ENCODE measurements at places on chromosomes 11 and 22.

GRCh38 chr22:23204541-23205157, 24.3 kb downstream of the BCR start:
- no peak for DNase-seq

DNA sequence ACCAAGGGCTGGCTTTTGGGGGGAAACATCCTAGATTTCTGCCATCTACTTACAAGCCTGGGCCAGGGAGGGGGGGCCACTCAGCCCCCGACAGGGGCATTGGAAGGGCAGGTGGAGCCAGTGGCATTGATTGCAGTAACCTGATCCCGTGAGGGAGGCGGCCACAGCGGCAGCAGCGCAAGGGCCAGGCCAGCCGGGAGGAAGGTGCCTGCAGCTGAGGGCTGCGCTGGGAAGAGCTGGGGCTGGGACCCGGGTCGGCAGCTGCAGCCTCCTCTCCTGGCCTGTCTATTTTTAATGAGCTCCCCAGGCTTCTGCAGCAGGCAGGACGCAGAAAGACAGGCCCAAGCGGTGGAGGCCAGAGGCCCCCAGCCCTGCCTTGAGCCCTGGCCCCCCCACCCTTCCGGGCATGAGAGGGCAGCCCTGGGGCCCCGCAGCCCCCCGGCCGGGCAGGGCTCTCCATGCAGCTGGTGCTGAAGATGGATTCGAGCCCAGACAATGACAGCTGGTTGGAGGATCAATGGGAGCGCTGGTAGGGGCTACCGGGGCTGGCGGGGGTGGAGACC, 10.6 kb downstream of the FREY1 start:
- peak; percentile 54 for DNase-seq

DNA sequence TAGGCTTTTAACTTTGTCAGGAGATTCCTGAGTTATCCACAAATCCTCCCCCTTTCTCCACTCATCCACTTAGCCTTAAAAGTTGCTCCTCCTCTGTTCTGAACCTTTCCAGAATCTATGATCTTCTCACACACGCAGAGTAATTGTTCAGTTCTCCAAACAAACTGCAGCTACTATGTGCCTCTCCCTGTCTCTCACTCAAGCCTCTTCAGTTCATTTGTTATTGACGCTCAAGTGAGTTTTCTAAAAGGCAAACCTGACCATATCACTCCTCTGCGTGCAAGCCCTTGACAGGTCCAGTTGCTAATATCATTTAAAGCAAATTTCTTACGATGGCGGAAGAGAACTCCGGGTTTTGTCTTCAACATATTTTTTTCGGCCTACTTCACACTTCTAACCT, 1169.7 kb upstream of the TENM4 start:
- DNase-seq, result no peak

DNA sequence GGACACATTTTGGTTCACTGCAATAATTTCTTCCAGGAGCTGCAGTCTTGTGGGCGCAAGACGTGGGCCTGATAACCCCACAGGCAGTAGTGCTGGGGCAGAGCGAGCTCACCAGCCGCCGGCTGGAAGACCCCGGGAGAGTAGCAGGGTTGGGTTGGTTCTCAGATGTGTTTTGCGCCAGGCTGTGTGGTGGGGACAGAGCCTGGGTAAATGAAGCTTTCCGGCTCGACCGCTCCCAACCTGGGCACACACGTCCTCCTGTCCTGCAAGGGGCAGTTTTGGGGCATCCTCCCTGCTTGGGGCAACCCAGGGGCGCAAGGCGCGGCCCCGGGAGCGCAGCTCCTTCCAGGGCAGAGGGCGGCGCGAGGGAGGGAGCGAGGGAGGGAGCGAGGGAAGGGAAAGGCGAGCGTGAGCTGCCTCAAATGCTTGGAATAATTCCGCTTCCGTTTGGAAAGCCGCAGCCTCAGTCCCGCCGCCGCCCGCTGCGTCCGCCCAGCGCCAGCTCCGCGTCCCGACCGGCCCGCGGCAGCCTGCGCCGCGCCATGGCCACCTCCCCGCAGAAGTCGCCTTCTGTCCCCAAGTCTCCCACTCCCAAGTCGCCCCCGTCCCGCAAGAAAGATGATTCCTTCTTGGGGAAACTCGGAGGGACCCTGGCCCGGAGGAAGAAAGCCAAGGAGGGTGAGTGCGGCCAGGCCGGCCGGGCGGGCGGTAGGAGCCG, at the start of gene PARVA:
TSS of gene PARVA (plus strand) at position 466 of the 718 bp plus-strand sequence. CDS start at position 543, 77 bp downstream.
- no peak for DNase-seq

DNA sequence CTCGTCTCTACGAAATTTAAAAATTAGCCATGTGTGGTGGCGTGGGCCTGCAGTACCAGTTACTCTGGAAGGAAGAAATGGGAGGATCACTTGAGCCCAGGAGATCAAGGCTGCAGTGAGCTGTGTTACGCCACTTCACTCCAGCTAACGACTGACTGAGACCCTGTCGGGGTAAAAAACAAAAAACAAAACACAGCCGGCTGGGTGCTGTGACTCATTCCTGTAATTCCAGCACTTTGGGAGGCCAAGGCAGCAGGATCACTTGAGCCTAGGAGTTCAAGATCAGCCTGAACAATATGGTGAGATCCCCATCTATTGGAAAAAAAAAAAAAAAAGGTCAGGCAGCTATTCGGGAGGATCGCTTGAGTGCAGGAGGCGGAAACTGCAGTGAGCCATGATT, 2.4 kb downstream of the PAFAH1B2 start:
- no peak for DNase-seq

DNA sequence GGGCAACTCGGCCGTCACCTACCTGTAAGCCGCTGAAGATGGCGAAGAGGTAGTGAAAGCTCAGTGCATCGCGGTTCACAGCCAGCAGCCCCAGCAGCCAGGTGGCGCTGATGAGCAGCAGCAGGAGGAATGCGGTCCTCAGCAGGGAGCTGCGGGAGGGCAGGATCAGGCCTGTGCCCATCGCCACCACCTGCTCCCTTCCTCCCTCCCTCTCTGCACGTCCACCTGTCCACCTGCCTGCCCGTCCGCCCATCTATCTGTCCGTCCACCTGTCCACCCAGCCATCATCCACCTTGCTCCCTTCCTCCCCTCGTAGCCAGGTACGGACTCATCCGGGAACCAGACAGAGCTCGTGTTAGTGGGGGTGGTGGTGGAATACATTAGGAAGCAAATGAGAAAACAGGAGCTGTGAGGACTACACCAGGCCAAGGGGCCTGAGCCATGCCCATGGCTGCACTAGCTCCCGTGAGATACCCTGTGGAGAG, 32.2 kb downstream of the TRMU start:
- DNase-seq, result no peak

DNA sequence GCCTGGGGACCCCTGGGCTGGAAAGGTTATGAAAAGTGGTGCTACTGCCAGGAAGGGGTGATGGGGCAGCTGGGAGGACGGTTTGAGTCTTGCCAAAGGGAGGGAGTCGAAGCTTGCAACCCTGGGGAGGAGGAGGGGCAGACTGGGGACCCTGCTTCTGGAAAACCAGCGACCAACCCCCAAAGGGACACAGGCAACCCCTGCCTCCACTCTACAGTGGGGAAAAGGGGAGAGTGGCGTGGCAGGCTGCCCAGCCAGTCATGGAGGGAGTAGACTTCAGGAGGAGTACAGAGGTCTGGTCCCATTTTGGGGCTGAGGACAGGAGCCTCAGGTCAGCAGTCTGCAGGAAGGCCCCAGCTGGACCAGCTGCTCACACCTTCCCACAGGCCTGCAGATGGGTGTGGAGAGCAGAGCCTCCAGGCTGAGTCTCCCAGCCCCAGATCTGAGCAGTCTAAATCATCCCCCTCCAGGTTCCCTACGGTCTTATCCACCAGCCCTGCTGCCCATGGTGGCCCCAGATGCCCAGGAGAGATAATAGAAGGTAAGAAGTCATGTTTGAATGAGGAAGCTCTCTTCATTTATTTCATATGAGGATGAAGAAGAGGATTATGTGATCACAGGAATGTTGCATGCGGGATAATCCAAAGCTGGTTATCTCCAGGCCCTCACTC, 3.3 kb downstream of the DDT start:
- no peak for DNase-seq

- no peak for DNase-seq
These were observed 4.0 kb downstream of the PHOX2A start for GRCh38 chr11:72239849-72240460.

DNA sequence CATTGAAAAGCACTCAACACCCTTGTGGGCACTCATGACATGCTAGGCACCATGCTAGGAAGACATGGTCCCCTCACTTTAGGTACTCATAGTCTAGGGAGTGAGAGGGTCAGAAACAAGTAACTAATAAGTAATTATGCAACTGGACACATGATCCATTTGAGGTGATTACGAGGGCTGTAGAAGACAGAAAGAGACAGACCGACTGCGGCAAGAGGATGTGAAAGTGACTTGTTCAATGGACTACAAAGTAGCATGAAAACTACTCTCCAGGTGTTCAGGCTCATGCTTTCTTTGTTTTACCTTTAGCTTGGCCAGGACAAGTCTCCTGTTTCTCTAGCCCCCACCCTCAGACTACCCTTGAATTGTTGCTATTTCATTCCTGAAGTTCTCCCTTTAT, 310.8 kb upstream of the SORL1-AS1 start:
- DNase-seq, result no peak

DNA sequence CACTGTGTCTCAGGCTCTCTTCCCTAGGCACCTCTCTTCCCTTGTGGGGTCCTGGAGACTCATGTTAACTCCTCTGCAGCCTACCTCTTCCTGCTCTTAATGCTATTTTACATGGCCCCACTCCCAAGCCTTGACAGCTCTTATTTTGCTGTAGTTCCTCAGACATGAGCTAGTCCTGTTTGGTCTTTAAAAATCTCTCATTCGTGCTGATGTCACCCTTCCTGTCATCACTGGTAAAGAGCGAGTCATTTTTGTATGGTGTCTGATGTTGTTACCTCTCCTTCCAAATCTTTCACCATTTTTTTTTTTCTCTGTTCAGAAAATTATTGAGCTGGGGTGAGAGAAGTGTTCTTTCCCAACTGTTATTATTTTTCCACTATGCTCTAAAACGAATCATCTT, 84.8 kb upstream of the ZBED5 start:
- no peak for DNase-seq

- no peak for DNase-seq
These were observed 67.3 kb upstream of the ADSL start for GRCh38 chr22:40279017-40279416.

GRCh38 chr22:36208914-36209313, 7.3 kb upstream of the APOL4 start:
- no peak for DNase-seq

GRCh38 chr11:113351480-113351879, 36.1 kb upstream of the ANKK1 start:
- no peak for DNase-seq

- DNase-seq, result no peak
These were observed 100.8 kb downstream of the ALX4 start for GRCh38 chr11:44208976-44209603.

DNA sequence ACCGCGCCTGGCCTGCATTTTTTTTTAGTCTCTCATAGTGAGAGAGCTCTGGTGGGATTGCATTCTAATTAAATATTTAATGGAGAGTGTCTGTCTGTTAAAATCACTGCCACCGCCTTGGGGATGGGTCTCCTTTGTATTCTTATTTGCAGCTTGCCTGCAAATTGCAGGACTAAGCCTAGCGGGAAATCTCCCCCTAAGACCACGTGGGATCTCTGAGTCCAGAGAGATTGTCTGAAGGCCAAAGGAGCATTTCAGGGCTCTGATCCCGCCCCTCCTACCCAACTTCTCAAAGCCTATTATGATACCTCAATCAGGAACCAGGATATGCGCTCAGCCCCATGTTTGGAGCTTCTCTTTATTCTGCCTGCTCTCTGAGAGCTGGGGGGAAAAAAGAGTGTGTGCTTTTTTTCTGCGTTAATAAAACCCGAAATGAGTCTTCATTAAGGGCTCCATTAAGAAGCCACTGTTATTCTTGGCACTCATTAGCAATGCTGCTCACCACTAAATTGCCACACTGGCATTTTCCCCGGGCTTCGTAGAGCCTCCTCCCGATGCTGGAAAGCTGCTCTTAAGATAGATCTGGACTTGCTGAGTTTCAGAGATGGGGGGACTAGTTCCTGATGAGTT, 92.9 kb upstream of the THY1 start:
- no peak for DNase-seq

- DNase-seq, result no peak
These were observed 21.4 kb upstream of the ABCC8 start for GRCh38 chr11:17498058-17498457.

DNA sequence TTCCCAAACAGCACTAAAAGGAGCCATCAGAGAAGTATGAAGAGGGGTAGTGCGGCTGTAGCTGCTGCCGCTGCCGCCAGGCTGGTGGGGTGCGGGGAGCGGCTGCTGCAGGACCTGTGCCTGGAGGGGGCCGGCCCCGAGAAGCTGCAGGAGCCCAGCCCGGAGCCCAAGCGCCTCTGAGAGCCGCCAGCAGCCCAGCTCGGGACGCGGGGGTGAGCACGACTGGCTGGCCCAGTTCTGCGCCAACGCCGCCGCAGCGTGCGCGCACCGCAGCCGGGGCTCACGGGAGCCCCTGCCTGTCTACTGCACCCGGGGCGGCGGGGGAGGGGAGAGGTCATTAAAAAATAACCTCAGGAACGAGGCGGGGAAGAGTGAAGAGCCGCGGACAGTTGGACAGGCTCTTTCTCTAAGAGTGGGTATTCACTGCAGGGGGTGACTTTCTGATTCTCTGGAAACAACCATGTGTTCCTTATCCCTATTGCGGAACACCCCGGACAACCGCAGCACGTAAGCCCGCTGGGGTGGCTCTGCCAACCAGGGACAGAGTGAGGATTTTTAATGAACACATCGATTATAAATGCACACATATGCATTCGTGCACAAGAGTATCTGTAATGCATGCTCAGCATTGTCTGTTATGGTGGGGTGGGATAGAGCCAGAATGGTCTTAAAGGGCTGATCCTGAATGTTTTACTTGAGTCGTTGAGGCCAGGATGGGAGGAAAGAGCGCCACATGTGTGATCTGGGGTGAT, 453 bp downstream of the GAS2 start:
- peak; percentile 45 for DNase-seq

- DNase-seq, result no peak
These were observed 449.6 kb upstream of the B3GAT1 start for GRCh38 chr11:134861490-134862104.

DNA sequence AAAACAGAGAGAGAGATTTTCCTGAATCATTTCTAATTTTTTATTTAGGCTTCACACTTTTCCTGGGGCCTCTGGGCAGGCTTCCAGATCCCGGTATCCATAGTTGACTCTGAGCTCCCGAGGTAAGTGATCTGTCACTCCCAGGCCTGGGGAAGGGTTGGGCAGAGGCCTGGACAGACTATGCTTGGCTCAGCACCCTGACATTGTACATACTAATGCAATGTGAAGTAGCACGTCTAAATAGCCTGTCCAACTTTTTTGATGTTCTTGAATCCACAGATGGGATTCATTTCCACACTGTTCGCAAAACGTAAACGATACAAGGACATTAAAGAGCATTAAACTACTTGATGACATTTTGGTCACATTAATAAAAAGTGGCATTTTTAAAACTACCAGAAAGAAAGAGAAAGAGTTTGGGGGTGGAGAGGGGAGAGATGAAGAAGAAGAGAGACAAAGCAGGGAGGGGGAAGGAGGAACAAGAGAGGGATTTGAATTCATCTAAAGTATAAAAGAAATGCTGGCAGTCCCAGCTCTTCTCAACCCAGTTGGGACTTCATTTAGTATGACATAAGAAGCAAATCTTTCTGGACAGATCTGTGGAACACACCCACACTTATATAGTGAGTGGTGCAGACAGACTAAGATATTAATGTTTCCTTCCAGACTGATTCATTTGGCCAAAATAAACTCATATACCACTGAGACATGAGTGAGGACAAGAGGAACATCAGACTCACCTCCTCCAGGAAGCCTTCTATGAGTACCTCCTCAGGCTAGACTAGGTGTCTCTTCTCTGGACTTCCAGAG, 514.2 kb downstream of the SOX6 start:
- no peak for DNase-seq

GRCh38 chr22:42644422-42645340, 4.3 kb upstream of the ATP5MGL start:
- DNase-seq, result no peak

Data from globus pallidus (tissue), 1 donor.